WTC11 (cell line): ENCODE measurements at places on chromosomes 6 and 20. TPM values are rescaled to one million over a fixed set of nuclear protein-coding genes. Genes with fewer than 3 reads are reported as not detected.

- peaks cover 8% of the 10 kb centered on the region for H3K4me1 ChIP-seq
- DNase-seq: no peak
- no peaks in the 10 kb centered on the region for H3K27me3 ChIP-seq
- peaks cover 1% of the 10 kb centered on the region; the same call in 1 of the 2 replicates for H3K36me3 ChIP-seq
- H3K4me3 ChIP-seq: no peak overlapping the region
These were observed 255.5 kb upstream of the RUNX2 start for GRCh38 chr6:45072673-45073072.

GRCh38 chr6:24827162-24827561 is 28.4 kb upstream of the ARMH2 start:
- H3K27ac ChIP-seq: peak overlapping the region; percentile 78
- no peaks in the 10 kb centered on the region for H3K27me3 ChIP-seq
- H3K4me3 ChIP-seq: no peak overlapping the region
- peaks cover 20% of the 10 kb centered on the region for H3K4me1 ChIP-seq
- DNase-seq: no peak

- peaks cover 30% of the 10 kb centered on the region for H3K4me1 ChIP-seq
- H3K27me3 ChIP-seq: no peaks in the 10 kb centered on the region
- no peak overlapping the region for H3K4me3 ChIP-seq
- H3K27ac ChIP-seq: no peak overlapping the region
These were observed 52.5 kb downstream of the HLA-DPB1 start for GRCh38 chr6:33128318-33128717.

DNA sequence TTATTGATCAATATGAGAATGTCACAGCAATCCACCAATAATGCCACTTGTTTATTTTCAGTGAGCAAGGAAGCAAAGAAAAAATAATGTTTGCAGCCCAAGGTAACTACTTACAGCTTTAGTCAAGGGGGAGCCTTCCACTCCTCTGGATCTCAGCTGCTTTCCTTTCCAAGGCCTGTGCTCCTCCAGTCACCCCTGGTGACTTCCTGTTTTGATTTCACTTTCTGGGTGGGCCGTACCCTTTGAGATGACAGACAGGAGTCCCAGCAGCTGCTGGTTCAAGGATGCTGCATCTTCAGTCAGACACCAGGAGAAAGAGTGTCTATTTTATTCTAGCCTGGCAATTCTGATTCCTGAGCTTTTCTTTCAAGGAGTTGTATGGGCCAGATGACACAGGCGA is 5.6 kb upstream of the VNN2 start:
- no peaks in the 10 kb centered on the region for H3K27me3 ChIP-seq
- no peak overlapping the region for H3K4me3 ChIP-seq
- H3K4me1 ChIP-seq: 0 out of 2 replicates have a peak, but pooled peaks cover 3% of the 10 kb centered on the region
- no peaks in the 10 kb centered on the region for H3K36me3 ChIP-seq
- H3K27ac ChIP-seq: no peak overlapping the region

DNA sequence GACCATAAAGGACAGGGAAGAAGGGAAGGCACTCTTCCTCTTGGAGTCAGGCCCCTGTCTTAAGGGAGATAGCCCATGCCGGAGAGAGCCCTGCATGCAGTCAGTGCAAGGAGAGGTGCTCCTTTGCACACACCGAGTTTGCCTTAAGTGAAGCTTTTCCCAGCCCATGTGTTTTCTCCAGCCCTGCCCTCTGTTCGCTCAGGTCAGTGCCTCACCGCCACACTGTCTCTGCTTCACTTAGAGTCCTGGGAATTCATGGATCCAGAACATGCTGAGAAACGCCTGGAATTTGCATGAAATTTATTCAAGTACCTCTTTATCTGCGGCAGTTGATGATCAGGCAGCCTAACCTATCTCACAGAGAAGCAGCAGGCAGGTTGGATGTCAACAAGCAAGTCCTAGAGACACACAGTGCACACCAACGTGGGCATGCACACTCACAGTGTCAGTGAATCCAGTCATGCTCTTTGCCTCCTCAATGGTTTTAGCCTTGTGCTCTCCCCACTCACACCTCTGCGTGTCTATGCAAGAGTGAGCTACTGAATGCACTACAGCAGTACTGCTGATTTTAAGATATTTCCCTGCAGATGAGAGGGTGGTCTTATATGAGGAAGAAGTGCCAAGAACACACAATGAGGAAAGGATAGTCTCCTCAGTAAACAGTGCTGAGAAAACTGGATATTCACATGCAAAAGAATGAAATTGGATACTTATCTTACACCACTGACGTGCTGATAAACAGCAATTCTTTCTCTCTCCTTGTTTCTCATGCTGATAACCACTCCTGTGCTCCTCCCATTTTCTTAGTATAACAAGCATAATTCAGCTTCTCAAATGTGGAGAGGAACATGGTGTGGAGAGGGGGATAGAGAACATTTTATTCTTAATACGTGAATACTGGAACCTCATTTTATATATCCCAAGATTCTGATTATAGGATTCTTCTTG is 295.1 kb upstream of the CDYL start:
- H3K36me3 ChIP-seq: peaks cover 4% of the 10 kb centered on the region; the same call in 1 of the 2 replicates
- no peak overlapping the region; the same call in 1 of the 2 replicates for H3K4me3 ChIP-seq
- no peak for DNase-seq
- no peak overlapping the region; the same call in 1 of the 2 replicates for H3K27ac ChIP-seq

GRCh38 chr20:37801921-37802320 is 101.0 kb upstream of the VSTM2L start:
- DNase-seq: no peak
- H3K36me3 ChIP-seq: peaks cover 3% of the 10 kb centered on the region
- no peak overlapping the region for H3K27ac ChIP-seq
- no peaks in the 10 kb centered on the region for H3K27me3 ChIP-seq
- 0 out of 2 replicates have a peak, but pooled peaks cover under 1% of the 10 kb centered on the region for H3K4me1 ChIP-seq

DNA sequence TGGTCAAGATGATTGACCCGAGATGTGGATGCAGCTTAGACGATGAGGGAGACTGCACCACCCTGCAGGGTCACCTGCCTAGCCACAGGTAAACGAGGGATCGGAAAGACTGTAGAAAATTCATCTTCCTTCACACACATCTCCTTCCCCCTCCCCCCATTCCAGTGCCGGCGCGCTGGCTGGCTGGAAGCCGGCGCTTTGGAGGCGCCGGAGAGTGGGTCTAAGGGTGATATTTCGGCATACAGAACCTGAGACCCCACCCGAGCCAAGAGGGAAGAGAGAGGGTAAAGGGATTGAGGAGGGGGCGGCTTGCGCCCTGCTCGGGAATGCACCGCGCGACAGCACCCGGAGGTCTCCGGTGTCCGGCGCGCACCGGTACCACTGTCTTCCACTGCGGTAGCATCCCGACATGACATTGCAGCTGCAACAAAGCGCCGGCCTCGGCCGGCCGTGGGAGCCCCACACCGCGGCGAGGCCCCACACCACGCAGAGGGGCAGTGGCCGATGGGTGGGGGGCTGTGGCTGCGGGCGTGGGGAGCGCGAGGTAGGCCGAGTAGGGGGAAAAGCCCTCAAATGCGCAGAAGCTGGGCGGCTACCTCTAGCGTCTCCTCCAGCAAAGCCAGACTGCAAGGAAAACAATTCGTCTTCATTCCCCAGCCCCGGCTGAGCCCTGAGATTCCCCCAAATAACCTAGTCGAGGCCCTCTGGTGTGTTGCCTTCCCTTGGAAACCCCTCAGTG is 984 bp downstream of the TNFRSF21 start:
- H3K4me1 ChIP-seq: peaks cover 46% of the 10 kb centered on the region
- peaks cover 18% of the 10 kb centered on the region for H3K36me3 ChIP-seq
- no peaks in the 10 kb centered on the region; the same call in 1 of the 2 replicates for H3K27me3 ChIP-seq
- no peak overlapping the region for H3K27ac ChIP-seq

DNA sequence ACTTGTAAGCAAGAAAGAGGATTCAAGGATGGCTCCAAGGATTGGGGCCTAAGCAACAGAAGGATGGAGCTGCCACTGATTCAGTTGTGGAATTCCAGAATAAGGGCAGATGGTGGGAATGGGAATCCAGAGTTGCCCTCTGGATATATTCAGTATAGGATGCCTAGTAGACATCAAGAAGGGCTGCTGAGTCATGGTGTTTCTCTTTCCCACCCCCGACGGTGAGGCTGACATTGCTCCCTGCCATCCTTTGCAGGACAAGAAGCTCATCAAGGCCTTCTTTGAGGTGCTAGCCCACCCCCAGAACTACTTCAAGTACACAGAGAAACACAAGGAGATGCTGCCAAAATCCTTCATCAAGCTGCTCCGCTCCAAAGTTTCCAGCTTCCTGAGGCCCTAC is 11.2 kb upstream of the ZNF76 start:
- no peak for DNase-seq
- no peak overlapping the region for H3K4me3 ChIP-seq
- H3K4me1 ChIP-seq: peaks cover 19% of the 10 kb centered on the region
- H3K36me3 ChIP-seq: no peaks in the 10 kb centered on the region
- no peaks in the 10 kb centered on the region for H3K27me3 ChIP-seq
- no peak overlapping the region for H3K27ac ChIP-seq

- H3K27me3 ChIP-seq: peaks cover 3% of the 10 kb centered on the region; the same call in 1 of the 2 replicates
- DNase-seq: no peak
- H3K36me3 ChIP-seq: no peaks in the 10 kb centered on the region
- H3K4me3 ChIP-seq: no peak overlapping the region
- H3K4me1 ChIP-seq: no peaks in the 10 kb centered on the region
These were observed 86.1 kb upstream of the TCF21 start for GRCh38 chr6:133802861-133803260.

DNA sequence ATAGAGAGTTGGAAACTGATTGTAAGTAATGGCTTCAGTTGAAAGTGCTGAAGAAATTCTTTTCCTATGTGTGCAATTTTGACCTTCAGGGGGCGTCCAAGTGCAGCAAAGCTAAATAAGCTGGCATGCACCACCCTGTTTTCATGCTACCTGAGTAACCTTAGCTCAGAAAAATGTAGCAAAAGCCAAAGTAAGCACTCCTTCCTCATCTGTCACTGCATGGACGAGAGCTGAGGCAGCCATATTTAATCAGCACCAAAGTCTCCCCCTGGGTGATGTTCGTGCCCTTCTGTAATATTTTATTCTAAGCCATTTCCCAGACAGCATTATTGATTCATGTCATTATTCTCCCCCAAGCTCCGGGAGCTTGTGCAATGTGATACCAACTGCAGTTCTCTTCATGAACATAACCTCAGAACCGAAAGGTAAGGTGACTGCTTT is 123.1 kb downstream of the RPS12 start:
- no peak overlapping the region for H3K4me3 ChIP-seq
- peaks cover 13% of the 10 kb centered on the region for H3K4me1 ChIP-seq
- no peaks in the 10 kb centered on the region for H3K36me3 ChIP-seq
- peak; percentile 62 for DNase-seq
- H3K27me3 ChIP-seq: no peaks in the 10 kb centered on the region

DNA sequence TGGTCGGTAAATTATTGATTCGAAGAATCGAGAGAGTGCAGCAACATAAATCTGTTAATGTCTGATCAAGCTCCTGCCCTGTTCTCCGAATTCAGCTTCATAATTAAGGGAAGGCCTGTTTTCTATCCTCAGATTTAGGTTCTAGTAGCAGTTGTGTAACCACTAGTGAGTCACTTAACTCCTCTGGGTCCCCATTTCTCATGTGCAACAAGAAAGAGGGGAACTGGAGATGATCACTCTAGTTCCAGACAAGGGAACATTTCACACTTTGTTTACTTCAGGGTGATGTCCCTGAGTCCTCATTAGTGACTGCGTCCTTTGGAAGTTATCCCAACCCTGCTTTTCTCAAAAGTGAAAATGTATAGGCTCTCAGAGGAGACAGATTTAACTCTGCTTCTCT is 68.1 kb upstream of the RNF146 start:
- H3K36me3 ChIP-seq: no peaks in the 10 kb centered on the region
- H3K4me3 ChIP-seq: no peak overlapping the region
- DNase-seq: no peak
- H3K27ac ChIP-seq: no peak overlapping the region
- H3K4me1 ChIP-seq: no peaks in the 10 kb centered on the region

DNA sequence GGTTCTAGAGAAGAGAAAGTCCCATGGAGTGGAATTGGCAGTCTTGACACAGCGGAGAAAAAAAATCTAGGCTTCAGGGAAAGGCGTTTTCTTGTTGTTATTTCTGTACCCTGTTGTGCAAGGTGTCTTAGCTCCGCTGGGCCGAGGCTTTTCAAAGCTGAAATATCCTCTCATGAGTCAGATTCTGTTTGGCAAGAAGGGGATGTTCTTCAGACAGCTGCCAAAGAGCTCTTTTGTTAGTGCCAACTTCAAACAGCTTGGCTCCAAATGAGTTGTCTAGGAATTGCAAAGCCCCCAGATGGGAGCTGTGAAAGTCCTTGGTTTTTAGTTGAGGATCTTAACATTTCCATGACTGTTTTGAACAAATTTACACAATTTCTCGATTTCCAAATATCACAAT is 45.6 kb downstream of the LRRN4 start:
- no peak for DNase-seq
- peaks cover 12% of the 10 kb centered on the region for H3K4me1 ChIP-seq
- peaks cover 31% of the 10 kb centered on the region for H3K36me3 ChIP-seq
- no peak overlapping the region for H3K4me3 ChIP-seq

DNA sequence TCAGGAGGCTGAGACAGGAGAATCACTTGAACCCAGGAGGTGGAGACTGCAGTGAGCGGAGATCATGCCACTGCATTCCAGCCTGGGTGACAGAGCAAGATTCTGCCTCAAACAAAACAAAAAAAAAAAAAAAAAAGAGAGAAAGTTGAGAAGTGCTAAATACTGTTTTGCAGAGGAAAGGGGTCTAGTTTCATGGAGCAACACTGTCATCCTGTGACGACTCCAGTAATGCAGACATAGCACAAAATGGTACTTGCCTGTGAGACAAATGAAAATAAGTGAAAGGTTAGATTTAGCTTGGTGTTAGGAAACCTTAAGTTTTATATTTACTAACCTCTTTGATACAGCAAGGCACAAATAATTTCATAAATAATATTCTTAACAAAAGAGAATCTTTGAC is 29.7 kb downstream of the CEP162 start:
- H3K4me1 ChIP-seq: no peaks in the 10 kb centered on the region
- H3K36me3 ChIP-seq: peaks cover 34% of the 10 kb centered on the region
- no peaks in the 10 kb centered on the region for H3K27me3 ChIP-seq
- no peak for DNase-seq

- no peak overlapping the region for H3K27ac ChIP-seq
- H3K36me3 ChIP-seq: no peaks in the 10 kb centered on the region
- no peaks in the 10 kb centered on the region for H3K4me1 ChIP-seq
- no peak overlapping the region for H3K4me3 ChIP-seq
These were observed 20.4 kb upstream of the CD109 start for GRCh38 chr6:73675466-73676098.

Gene PBOV1
- not detected in 3 replicates for total RNA-seq

Gene ZBTB12
- 24.0 to 46.2 TPM (median 44.1 TPM) in 3 replicates for total RNA-seq

Gene NR2E1
- not detected in 3 replicates for total RNA-seq

Gene HTR1B
- total RNA-seq: 1.5 to 1.7 TPM (median 1.6 TPM) in 3 replicates

Gene LY6G5C
- total RNA-seq: 0.98 to 1.6 TPM (median 1.0 TPM) in 3 replicates
